ENCODE measurements at places on chromosomes 11 and 22.
A peak's percentile ranks its signal among the peaks of the same experiment; 100 is the strongest.

DNA sequence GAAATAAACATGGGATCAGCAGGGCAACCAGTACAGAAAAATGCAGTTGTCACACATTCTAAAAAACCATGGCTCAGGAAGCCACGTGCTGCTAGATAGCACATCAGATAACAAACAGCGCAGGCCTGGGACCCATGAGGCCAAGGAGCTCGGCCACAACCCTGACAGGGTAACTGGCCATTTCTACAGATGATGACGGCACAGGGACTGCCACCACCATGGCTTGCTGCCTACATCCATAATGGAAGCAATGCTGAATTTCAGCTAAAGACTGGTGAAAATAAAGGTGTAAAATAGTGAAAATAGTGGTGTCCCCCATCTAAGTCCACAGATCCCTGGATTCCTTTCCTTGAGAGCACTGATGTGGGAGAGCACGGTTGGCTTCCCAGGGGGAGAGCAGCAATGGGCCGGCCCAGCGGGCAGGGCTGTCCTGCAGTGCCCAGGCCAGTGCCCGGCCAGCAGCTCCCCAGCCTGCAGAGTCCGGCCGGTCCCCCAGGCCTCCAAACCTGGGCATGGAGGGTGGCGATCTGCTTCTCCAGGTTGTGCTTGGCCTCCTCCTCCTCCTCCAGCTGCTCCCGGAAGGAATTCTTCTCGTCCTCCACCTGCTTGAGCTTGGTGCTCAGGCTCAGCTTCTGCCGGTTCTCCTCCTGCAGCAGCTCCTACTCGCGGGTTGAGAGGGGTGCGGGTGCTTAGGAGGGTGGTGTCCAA is 40.0 kb downstream of the APOL1 start:
- DNase-seq: no peak

GRCh38 chr11:119375337-119376196 is 5.9 kb downstream of the USP2 start:
- DNase-seq: peak; percentile 52

GRCh38 chr11:104169091-104169490 is 5.1 kb upstream of the PDGFD start:
- no peak for DNase-seq

- DNase-seq: no peak
Observed at GRCh38 chr22:21933413-21933812, 19.2 kb downstream of the PPM1F start.

DNA sequence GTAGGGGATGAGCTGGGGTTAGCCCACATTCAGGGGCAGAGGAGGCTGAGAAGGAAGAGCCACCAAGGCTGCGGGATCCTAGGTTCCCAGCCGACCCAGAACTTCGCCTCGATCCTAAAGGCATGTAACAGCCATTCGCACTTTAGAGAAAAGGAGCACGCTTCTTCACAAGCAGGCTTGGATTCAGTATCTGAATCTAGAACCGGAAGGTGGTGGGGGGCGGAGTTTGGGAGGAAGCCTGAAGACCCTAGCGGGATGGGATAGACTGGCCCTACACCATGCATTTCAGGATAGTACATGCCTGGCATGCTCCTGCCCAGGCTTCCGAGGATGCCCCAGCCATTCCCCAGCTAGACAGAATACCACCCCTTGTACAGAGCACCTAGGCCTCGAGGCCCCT is 4.4 kb downstream of the SCARF2 start:
- no peak for DNase-seq

- DNase-seq: no peak
Observed at GRCh38 chr11:57230791-57231538, 6.1 kb downstream of the APLNR start.

- no peak for DNase-seq
Observed at GRCh38 chr22:45564349-45565030, 61.8 kb downstream of the FBLN1 start.

DNA sequence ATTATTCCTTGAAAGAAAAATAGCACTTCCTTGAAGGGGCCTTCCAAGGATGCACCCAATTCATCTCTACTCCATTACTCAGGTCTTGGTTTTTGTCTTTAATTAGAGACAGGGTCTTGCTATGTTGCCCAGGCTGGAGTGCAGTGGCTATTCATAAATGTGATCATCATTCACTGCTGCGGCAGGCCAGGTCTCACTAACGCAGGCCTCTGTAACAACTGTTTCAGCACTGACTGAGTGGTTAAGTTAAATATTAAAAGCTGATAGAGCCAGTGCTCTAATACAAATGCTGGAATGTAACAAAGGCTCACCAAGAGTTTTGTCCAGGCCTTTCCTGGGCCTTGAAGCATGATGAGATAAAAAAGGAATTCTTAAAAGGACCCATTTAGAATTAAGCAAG is 61.4 kb upstream of the GNAZ start:
- no peak for DNase-seq

DNA sequence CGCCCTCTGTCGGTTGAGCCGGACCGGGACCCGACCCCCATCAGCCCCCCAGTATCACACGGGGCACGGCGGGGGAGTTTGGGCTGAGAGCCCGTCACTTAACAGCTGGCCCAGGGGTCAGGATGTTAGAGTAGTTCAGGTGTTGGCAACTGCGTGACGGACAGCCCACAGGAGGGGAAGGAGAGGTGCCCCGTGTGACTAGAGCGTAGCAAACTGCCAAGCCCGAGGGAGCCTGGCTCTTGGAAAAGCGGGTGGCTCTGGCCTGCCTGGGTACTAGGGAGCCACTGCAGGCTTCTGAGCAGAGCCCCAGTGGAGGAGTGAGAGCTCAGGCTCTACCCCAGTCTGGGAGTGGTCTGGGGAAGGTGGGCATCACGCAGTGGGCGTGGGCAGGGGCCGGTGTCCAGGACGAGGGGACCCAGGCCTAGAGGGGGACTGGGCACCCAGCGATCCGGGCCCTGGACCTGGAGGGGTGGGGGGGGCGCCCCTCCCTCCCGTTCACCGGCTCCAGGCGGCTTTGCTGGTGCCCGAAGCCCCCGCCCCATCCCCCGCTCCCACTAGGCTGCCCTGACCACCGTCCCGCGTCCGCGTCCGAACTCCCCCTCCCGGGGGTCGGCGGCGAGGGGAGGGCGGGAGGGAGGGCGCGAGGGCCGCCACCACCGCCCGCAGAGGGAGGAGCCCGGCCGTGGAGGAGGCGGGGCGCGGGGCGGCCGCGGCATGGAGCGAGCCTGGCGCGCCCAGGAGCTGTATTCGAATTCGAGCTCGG is 24.4 kb downstream of the SHANK3 start:
- peak; percentile 44 for DNase-seq

- peak; percentile 46 for DNase-seq
Observed at GRCh38 chr11:35077709-35078469, 61.1 kb upstream of the CD44 start.

GRCh38 chr11:1781593-1781975 is 17.9 kb upstream of the CTSD start:
- no peak for DNase-seq

DNA sequence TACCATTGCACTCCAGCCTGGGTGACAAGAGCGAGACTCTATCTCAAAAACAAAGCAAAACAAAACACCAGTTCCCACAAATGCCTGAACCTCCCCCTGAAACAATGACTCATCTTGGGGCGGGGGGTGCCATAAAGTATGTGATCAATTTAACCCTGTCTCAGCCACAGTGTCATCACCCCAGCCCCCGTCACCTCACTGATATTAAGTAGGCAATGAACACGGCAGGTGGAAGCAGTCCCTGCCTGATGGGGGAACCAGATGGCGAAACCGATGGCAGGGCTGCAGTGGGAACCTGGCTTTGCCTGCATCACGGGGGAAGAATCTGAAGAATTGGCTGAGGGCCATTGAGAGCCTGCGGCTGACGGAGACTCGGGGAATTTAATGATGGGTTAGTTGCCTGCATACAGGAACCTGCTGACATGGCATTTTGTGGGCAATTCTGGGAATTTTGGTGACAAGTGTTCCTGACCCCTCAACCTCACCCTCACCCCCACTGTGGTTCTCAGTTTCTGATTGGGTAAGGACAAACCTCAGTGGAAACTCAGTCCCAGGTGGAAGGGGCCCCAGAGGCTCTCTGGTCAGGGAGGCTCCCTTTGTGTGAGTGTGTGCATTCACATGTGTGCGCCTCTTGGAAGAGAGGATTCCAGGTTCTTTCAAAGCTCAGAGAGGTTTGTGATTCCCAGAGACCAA is 39.1 kb upstream of the SHISAL1 start:
- DNase-seq: peak; percentile 91

GRCh38 chr11:111527279-111527678 is 12.7 kb downstream of the HOATZ start:
- DNase-seq: no peak

GRCh38 chr22:17368554-17369438 is 464 bp upstream of the CECR2 start:
- no peak for DNase-seq

GRCh38 chr11:125314276-125315078 is 149.9 kb downstream of the PKNOX2 start:
- DNase-seq: no peak

DNA sequence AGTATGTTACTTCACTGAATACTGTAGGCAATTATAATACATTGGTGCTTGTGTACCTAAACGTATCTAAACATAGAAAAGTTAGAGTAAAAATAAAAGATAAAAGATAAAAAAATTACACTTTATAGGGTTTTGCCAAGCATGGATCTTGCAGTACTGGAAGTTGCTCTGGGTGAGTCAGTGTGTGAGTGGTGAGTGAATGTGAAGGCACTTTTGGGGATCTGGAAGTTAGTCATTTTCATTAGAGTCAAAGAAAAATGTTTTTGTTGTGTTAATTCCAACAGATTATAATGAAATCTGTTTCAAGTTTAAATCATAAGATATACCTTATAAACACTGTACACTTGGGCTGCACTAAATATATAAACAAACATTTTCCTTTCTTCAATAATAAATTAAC is 3.3 kb downstream of the SLC22A25 start:
- no peak for DNase-seq

DNA sequence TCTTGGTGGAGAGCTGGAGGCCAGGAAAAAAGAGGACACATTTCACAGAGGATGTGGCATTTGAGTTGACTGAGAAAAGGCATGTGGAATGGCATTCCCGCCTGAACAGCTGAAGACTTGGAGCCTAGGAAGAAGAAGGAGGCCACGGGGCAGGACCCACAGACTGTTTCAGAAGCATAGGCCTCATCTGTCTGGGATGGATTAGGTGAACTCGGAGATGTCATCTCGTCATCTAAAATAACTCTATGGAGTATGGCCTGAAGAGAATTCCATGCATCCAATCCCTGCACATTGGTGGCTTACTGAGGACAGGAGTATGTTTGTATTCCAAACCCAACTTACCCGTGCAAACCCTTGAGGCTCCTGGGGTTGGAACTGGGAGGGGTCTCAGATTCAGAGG is 16.4 kb downstream of the SPATA19 start:
- DNase-seq: no peak

DNA sequence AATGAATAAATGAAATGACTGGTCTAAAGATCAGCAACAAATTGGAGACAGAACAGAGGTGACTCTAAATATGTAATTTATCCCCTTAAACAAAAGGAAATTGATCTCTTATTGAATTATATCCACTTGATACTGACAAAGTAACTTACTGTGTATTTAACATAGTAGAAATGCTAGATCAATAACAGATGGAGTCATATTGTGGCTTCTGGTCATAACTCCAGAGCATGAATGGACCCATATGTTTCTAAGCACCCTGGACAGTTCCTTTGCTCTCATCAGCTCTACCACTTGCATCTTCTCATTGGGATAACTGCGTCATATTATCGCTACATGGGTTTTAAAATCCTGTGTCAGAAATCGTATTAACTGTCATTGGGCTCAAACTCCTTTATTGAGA is 222.3 kb downstream of the ETS1 start:
- DNase-seq: peak; percentile 82

- DNase-seq: peak; percentile 51
Observed at GRCh38 chr11:130465263-130465662, 16.8 kb downstream of the ADAMTS15 start.

DNA sequence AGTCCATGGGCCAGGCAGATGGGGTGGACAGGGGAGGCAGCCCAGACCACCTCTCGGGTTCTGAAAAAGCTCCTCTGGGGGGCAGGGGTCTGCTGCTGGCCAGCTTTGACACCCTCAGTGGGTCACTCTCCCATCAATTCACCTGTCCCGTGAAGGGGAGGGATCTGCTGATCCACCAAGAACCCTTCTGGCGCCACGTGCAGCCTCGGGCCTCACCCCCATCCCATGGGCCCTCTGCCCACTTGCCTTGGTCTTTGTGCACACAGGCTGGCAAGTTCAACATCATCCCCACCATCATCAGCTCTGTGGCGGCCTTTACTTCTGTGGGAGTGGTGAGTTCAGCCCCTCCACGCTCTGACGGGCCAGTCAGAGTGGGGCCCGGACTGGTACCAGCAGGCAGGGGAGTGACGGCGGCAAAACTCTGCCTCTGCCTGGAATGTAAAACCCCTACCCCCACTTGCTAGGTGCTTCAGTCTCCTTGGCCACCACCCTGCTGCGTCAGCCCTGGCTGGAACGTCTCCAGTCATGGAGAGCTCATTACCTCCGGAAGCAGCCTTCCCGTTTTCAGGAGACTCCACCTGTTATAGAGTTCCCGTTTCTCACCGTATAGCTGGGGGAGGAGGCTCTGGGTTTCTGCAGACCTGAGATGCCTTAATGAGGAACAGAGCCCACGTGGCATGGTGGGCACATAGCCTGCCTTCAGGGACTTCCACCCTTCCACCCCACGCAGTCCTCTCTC is 12.7 kb downstream of the PRG3 start:
- no peak for DNase-seq

DNA sequence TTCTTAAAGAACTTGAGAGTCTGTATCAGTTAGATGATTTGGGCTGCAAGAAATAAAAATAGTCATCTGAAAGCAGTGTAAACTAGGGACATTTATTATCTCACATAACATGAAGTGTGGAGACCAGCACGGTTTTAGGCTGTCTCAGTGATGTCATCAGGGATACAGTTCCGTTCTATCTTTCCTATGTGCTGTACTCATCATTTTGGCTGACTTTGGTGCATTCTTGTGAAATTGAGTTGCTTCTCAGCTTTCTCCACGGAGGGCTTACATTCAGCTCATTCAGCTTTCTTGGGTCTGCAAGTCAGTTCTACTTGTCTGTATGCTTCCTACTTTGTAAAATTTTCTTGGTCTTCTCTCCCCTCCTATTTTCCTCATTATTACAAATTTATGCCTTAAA is 51.8 kb upstream of the LIN7C start:
- DNase-seq: no peak

DNA sequence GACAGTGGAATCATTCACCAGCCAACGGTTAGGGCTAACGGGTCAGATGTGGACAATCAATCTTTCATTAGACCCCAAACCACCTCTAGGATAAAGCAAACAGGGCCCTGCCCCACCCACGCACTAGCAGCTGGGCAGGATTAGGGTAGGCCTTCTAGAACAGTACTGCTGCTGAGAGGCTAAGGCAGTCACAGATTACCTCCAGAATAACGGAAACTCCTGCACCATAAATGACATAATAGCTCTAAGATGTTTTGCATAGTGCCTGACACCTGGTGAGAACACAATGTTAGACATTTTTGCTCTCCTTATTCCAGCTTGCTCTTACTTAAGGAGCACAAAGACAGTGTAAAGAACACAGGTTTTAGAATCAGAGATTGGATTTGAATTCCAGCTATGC is 1.8 kb downstream of the SYTL2 start:
- no peak for DNase-seq

GRCh38 chr11:111209543-111210355 is 35.8 kb upstream of the POU2AF2 start:
- DNase-seq: no peak

- DNase-seq: no peak
Observed at GRCh38 chr11:133386262-133386661, 146.0 kb downstream of the OPCML start.

- DNase-seq: no peak
Observed at GRCh38 chr11:39288011-39288410, 2171.4 kb downstream of the LRRC4C start.

GRCh38 chr22:29073618-29074275 is 912 bp downstream of the KREMEN1 start:
- DNase-seq: peak; percentile 44
